NCI-H1048 (cell line): ENCODE measurements at places on chromosomes 11 and 22.

GRCh38 chr11:120564573-120565311 is 53.2 kb downstream of the GRIK4 start:
- no peak for DNase-seq

- no peak for DNase-seq
Observed at GRCh38 chr11:2440646-2441045, 3.7 kb downstream of the TRPM5 start.

GRCh38 chr11:65159012-65159411 is 11.0 kb upstream of the SPDYC start:
- no peak for DNase-seq

DNA sequence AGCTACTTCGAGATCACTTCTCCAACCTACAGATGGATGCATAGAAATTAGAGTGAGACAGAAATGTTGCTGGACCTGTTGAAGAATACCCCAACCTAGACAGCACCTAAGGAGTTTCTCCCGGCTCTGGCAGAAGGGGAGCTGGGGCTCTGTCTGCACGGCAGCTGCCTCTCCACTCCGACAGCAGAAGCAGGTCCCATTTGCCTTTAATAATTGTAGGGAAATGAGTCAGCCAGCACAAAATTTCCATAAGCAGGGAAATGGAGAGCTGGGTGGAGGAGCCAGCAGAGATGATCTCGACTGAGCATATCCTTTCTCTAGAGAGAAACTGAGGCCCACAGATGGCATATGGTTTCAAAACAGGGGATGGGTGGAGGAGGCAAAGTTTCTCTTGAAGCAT is 80.1 kb downstream of the EFCAB6 start:
- DNase-seq = no peak

DNA sequence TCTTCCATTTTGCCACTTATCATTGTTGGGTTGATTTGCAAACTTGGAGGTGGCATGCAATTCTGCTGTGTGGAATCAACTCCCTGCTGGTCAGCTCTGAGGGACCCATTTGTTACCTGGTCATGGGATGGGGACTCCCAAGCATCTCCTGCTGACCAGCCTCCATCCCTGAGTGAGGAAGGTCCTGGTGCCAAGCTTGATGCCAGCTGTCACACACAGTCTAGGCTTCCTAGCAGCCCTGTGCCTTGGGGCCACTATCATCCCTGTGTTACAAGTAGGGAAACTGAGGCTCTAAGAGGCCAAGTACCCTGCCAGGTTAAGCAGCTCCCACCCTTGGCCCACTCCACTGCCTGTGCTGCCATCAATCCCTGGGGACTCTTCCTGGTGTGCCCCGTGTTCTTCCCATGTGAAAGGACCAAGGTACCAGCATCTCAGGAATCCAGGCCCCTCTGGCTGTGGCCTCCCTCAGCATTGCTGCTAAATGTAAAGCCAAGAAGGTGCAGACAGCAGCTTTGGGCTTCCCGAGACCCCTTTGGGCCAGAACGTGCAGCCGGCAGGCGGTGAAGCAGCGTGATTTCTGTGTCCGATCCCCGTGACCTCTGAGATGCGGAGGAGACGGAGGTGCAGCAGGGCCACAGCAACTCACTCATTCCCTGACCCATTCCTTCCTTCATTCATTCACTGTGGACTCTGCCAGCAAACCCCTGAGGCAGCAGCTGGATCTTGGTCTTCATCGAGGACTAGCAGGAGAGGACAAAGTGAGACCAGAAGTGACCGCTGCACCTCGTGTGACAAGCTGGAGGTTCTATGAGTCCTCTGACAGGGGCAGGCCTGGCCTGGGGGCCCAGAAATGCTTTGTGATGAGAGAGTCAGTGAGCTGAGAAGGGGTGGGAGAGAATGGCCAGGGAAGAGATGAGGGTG is 49.7 kb downstream of the MYEOV start:
- no peak for DNase-seq

DNA sequence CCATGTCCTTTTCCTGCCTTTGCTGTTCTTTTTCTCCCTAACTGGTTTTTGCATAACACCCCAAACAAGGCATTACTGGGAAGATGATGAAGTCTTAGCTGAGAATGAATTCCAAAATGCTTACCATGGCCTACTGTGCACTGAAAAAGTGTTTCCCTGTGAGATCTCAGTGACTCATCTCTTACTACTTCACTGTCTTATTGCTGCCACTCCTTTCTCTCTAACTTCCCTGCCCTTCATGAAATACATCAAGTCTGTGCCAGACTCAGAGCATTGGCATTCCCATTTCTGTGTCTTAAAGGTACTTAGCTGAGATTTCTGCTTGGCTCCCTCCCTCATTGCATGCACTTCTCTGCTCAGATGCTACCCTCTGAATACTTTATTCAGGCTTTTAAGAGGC is 49.1 kb upstream of the MUC15 start:
- DNase-seq = no peak

- no peak for DNase-seq
Observed at GRCh38 chr11:69155302-69156234, at the start of gene SMIM38. Gene SMIM38, plus strand, starts transcription at chr11:69155935. Its CDS starts 1,912 bp downstream, at chr11:69157847.

GRCh38 chr11:119750056-119750455 is 21.1 kb upstream of the NECTIN1 start:
- no peak for DNase-seq

- no peak for DNase-seq
Observed at GRCh38 chr11:11973866-11974265, 34.6 kb downstream of the DKK3 start.

DNA sequence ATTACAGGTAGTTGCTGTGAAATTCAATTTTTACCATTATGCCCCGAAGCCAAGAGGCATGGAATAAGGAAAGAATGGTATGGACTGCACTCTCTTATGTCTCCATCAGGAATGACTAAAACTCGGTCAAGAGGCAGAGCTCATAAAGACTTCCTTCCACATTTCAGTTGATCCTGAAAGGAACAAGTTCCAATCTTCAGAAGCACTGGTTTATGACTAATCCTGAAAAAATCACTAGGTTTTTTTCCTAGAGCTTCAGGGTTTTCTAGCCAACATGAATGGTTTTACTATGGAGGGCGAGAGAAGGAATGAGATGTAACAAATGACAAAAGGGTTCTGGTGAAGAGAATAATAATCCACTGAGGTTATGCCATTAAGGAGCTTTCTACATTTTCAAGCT is 832.2 kb downstream of the NTM start:
- no peak for DNase-seq

DNA sequence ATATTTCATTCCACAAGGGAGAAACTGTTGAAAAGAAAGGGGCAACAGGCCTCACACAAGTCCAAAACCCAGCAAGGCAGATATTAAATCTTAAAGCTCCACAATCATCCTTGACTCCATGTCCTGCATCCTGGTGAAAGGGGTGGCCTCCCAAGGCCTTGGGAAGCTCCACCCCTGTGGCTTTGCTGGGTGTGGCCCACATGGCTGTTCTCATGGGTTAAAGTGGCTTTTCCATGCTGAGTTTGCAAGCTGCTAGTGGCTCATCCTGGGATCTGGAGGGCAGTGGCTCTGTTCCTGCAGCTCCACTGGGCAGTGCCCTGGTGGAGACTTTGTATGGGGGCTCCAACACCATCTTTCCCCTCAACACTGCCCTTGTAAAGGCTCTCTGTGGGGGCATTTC is 106.4 kb downstream of the CTNND1 start:
- DNase-seq = no peak

GRCh38 chr22:36156119-36156514 is 4.4 kb downstream of the APOL3 start:
- DNase-seq = no peak

- DNase-seq = no peak
Observed at GRCh38 chr11:8218840-8219239, 44.8 kb downstream of the LMO1 start.

- DNase-seq = no peak
Observed at GRCh38 chr22:48205790-48206189, 1443.3 kb downstream of the TBC1D22A start.

- DNase-seq = no peak
Observed at GRCh38 chr22:36022162-36022561, 6.5 kb downstream of the RBFOX2 start.

DNA sequence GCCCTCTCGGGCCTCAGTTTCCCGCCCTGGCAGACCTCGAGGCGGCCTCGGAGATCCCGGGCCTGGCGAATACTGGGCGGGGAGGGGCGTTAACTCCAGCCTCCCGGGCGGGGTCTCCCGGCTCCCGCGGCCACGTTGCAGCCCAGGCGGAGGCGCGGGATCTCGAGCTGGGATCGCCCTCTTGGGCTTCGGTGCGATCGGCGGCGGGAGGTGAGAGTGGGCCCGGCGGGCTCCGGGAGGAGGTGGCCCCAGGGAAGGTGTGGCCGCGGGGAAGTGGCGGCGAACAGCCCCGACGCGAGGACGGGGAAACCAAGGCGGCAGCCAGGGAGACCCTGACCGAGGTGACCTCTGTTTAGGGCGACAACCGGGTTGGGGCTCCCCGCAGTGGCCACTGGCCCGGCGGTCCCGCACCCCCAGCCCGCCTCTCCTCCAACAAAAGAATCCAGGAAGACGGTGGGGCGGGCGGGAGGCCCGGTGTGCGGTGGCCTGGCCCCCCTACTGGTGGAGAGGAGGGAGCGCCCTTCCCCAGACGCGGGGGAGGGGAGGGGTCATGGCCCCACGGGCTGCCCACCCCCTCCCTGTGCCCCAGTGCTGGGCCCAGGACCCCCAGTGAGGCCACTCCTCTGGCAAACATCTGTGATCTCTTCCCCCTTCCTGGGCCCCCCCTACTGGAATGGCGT is at the start of gene PHETA2:
Gene PHETA2 (plus strand): TSS at position 117 of the 680 bp plus-strand sequence. CDS start 3,046 bp downstream, outside the sequence.
- DNase-seq = no peak

DNA sequence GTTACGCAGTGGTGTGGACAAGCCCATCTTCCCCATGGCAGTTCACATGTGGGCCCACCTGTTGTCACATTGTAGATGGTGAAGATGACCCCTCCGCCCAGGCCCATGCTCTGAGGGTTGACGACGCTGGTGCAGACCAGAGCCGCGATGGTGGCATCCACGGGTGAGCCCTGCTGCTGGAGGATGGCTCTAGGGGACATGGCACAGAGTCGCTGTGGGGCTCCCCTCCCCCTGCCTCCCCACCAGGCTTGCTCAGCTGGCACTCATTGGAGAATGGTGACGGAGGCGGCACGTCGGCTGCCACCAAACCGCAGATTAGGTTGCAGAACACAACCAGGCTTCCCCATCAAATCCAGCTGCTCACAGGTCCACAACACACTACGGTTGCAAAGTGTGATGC is 11.1 kb downstream of the GGT5 start:
- no peak for DNase-seq

GRCh38 chr11:44134625-44135024 is 39.1 kb downstream of the EXT2 start:
- no peak for DNase-seq
